ENCODE measurements at places on chromosomes 7 and 10. TPM values are rescaled to one million over a fixed set of nuclear protein-coding genes. Genes with fewer than 3 reads are reported as not detected.

The RBM20 gene
- total RNA-seq, result 17.0 TPM

The LRRC72 gene
- total RNA-seq, result not detected

- H3K4me1 ChIP-seq, result no peaks in the 10 kb centered on the region
- H3K27ac ChIP-seq, result no peak overlapping the region
- no peak overlapping the region for H3K4me3 ChIP-seq
- no peak for DNase-seq
Measured at GRCh38 chr7:140881507-140882228, 43.1 kb downstream of the BRAF start.

The PAX4 gene
- total RNA-seq, result not detected

DNA sequence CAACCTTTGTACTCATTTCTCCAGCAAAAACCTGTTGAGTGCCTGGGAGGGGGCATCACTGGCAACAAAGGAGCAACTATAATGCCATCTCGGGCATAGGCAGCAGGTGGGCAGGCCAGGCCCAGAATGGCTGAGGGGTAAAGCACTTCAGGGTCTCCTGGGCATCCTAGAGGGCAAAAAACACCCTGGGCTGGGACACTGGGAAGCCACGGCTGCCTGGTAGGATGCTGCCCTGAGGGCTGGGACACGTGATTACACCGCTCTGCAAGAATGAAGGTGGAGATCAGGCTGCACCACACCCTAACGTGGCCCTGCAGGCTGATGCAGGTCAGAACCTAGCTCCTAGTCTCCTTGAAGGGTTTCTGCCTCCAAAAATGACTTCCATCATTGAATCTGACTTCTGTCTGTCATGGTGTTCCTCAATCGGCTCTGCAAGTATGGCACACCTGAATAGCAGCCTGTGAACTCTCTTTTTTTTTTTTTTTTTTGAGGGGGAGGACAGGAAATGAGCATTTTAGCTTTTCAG lies 4.5 kb upstream of the TRAPPC14 start:
- H3K36me3 ChIP-seq, result peaks cover 5% of the 10 kb centered on the region
- no peak for DNase-seq
- H3K27ac ChIP-seq, result no peak overlapping the region
- no peaks in the 10 kb centered on the region for H3K27me3 ChIP-seq
- no peak overlapping the region for H3K4me3 ChIP-seq

DNA sequence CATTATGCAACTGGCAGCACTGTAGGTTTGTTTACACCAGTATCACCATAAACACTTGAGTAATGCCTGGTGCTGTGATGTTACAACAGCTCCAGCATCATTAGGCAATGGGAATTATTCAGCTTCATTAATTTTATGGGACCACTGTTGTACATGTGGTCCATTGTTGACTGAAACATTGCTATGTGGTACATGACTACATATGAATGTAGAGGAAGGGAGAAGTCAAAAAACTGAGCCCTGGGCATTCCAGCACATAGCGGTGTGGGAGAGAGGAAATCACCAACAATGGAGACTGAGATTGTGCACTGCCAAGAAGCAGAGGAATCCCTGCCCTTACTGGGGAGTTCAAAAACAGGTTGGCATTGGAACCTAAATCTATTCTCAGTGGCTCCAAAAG lies 89.0 kb downstream of the TRIM24 start:
- no peaks in the 10 kb centered on the region for H3K27me3 ChIP-seq
- no peak overlapping the region for H3K4me3 ChIP-seq
- DNase-seq, result no peak
- H3K4me1 ChIP-seq, result no peaks in the 10 kb centered on the region
- H3K27ac ChIP-seq, result no peak overlapping the region
- H3K36me3 ChIP-seq, result peaks cover 66% of the 10 kb centered on the region

GRCh38 chr10:19891429-19891828 lies 75.2 kb downstream of the PLXDC2 start:
- no peak for DNase-seq
- H3K4me3 ChIP-seq, result no peak overlapping the region
- H3K36me3 ChIP-seq, result no peaks in the 10 kb centered on the region
- H3K4me1 ChIP-seq, result no peaks in the 10 kb centered on the region
- no peaks in the 10 kb centered on the region for H3K27me3 ChIP-seq

- no peak within 1 kb of the TSS for H3K27ac ChIP-seq
- no peaks in the 10 kb centered on the region for H3K4me1 ChIP-seq
- no peaks in the 10 kb centered on the region for H3K36me3 ChIP-seq
Measured at GRCh38 chr10:95756041-95756761, at the start of gene ENTPD1. ENTPD1 (plus strand) TSS chr10:95756163; CDS start chr10:95756240, 77 bp downstream.

DNA sequence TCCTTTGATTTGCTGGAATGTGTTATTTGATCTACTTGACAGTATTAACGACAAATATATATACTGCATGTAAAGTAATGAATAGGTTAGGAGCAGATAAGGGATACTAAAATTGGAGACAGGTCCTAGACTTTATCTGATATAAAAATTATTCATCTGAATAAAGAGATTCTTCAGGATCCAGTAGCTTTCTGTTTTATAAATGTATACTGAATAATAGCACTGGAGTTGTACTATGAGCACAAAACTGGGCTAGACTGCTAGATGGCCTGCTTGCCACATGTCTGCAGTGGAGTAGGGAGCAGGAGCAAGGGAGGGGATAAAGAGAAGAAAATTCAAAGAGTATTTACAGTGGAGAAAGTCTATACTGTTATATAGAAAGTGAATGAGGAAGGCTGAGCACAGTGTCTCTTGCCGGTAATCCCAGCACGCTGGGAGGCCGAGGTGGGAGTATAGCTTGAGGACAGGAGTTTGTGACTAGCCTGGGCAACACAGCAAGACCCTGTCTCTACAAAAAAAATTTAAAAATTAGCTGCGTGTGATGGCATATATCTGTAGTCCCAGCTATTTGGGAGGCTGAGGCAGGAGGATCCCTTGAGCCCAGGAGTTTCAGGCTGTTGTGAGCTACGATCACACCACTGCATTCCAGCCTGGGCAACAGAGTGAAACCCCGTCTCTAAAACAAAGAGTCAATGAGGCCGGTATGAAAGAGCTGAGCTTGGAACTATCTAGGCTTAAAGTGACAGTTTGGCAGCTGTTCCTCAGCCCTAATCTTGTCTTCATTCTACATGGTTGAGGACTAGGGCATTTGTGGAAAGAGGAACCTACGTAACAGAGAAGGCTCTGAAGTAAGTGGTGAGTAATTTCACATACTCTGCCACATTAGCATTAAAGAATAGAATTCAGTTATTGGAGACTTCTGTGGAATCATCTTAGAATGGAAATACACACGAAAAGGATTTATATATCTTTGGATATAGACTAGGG lies 41.8 kb downstream of the CD36 start:
- H3K27ac ChIP-seq, result no peak overlapping the region
- H3K36me3 ChIP-seq, result no peaks in the 10 kb centered on the region
- H3K27me3 ChIP-seq, result no peaks in the 10 kb centered on the region
- DNase-seq, result no peak

DNA sequence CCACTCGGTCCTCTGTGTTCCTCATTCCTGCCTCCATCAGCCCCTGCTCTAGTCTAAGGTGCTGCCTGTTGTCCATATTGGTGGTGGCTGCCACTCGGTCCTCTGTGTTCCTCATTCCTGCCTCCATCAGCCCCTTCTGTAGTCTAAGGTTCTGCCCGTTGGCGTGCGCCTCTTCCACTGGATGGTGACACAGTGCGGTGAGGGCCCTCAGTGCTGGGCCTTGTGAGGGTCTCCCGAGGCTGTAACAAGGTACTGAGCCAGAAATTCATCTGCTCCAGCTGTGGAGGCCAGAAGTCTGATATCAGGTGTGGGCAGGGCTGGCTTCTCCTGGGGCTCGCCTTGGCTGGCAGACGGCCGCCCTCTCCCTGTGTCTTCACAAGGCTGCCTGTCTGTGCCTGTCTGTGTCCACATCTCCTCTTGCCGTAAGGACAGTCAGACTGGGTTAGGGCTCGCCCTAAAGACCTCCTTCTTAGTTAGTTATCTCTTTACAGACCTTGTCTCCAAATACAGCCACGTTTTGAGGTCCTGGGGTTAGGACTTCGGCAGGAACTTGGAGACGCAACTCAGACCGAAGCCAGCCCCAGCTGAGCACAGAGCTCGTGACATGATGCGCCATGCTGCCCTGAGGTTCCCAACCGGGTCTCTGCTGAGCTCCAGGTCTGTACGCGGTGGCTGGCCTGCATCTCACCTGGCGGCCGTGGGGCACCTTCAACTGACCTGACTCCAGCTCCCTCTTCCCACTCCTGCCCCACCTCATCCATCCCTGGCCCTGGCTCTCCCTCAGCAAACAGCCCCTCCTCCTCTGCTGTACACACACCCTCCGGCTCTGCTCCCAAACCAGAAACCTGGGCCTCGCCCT lies 181.4 kb upstream of the SHH start:
- H3K27ac ChIP-seq, result no peak overlapping the region
- H3K4me3 ChIP-seq, result no peak overlapping the region
- DNase-seq, result no peak
- no peaks in the 10 kb centered on the region for H3K4me1 ChIP-seq

The VAX1 gene
- not detected for total RNA-seq

DNA sequence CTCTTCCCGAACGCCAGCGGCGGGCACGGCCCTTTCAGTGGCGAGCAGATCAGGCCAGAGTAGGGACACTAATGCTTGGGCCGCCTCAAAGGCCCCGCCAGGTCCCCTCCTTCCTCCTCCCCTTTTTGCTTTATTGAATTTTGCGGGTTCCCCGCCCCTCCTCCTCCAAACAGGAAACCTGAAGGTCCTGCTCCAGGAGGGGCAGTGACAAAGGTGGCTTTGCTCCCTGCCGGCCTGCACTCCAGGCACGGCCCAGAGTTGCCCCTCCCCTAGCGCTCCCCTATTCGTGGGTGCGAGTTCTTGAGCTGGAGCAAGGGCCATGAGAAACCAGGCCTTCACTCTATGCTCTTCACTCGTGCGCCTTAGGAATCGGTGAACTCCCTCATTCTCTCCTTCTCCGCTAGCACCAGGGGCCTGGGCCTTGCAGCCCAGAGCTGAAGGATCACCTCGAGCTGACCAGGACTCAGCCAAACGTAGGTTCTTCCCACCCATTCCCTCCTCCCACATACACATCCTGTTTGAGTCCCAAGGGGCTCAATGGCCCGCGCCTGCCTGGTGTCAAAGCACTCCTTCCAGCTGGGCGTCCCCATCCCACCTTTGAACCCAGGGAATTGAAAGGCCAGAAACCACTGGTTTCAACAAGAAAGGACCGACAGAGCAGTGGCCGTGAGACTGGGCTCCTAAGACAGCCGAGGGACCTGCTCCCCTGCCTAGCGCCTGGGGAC lies 619 bp upstream of the HOXA6 start:
- peaks cover 7% of the 10 kb centered on the region for H3K36me3 ChIP-seq
- no peaks in the 10 kb centered on the region for H3K27me3 ChIP-seq

The FAM53B gene
- total RNA-seq, result 10.2 TPM

The SH3PXD2A gene
- total RNA-seq, result 10.3 TPM

DNA sequence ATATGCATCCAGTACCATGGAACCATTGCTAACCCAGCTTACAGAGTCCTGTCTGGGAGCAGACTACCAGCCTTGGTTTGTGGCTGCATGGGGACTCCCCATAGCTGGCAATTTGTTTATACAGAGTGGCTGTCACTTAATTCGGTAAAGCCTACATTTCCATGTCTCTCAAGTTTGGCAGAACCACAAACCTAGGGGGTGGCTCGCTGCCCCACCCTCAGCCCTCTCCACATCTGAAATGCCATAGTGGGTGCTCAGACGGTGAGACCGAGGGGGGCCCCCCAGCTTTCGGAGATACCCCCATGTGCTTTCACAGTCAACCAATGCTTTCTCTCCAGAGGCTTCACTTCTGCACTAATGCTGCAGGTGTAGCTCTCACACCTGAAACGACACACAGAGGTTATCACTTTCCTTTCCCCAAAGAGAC lies 75.5 kb upstream of the KAT6B start:
- H3K36me3 ChIP-seq, result no peaks in the 10 kb centered on the region
- H3K27me3 ChIP-seq, result no peaks in the 10 kb centered on the region
- H3K27ac ChIP-seq, result no peak overlapping the region
- H3K4me1 ChIP-seq, result no peaks in the 10 kb centered on the region
- no peak for DNase-seq

The LRRD1 gene
- total RNA-seq, result not detected

The OR2A7 gene
- total RNA-seq, result not detected

The IFIT1B gene
- not detected for total RNA-seq

The DOCK4 gene
- total RNA-seq, result 1.5 TPM

DNA sequence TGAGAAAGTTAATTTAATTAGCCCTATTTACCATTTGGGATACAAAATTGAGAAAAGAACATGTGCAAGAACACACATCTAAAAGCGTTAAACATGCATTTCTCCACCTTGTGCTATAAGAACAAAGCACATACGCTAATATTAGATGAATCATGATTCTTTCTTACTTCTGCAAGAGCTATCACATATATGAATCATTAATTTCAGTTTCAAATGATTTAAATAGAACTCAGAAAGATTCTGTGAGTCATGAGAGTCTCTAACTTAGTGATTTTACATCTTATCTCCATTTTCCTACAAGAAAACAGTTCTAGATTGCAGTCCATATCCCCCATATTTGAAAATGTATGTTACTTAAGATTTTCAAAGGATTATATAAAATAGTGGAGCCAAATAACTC lies 173.9 kb downstream of the RNLS start:
- no peaks in the 10 kb centered on the region for H3K27me3 ChIP-seq
- no peak overlapping the region for H3K4me3 ChIP-seq
- no peak overlapping the region for H3K27ac ChIP-seq
- DNase-seq, result no peak

GRCh38 chr7:26603631-26604030 lies 260.8 kb downstream of the SKAP2 start:
- peaks cover 11% of the 10 kb centered on the region for H3K27me3 ChIP-seq
- no peak overlapping the region for H3K27ac ChIP-seq
- no peaks in the 10 kb centered on the region for H3K4me1 ChIP-seq
- no peak overlapping the region for H3K4me3 ChIP-seq
- H3K36me3 ChIP-seq, result no peaks in the 10 kb centered on the region
- DNase-seq, result no peak

DNA sequence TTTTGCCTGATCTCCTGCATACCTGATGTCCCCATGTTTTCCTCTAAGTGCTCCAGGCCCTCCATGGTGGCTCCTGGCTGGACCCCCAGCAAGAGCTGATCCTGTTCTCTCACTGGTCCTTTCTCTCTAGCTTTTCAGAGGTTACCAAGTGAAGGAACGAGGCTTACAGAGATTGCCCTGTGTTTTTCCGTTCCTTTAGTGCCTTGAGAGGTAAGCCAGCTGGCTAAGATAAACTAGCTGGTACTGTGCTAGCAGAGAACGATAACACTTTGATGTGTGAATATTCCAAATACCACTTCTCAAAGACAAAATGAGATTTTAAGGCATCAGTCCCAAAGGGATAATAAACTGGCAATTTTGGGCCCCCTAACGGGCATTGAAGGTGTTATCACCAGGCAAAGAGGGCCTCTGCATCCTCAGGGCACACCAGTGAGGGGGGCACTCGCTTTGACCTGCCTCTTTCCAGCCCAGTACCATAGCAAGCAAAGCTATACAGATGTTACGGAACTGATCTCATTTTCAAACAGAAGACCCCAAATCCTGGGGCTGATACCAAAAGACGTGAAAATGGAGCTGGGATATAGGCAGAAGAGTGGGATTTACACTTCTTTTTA lies 8.4 kb upstream of the CCNY start:
- no peaks in the 10 kb centered on the region for H3K27me3 ChIP-seq
- peak overlapping the region; percentile 52 for H3K27ac ChIP-seq
- no peak for DNase-seq
- H3K4me3 ChIP-seq, result no peak overlapping the region
- H3K4me1 ChIP-seq, result peaks cover 76% of the 10 kb centered on the region
- peaks cover 7% of the 10 kb centered on the region for H3K36me3 ChIP-seq

The HOXA10 gene
- total RNA-seq, result 15.5 TPM
